ENCODE measurements at places on chromosomes 5 and 9.
A peak's percentile ranks its signal among the peaks of the same experiment; 100 is the strongest.

DNA sequence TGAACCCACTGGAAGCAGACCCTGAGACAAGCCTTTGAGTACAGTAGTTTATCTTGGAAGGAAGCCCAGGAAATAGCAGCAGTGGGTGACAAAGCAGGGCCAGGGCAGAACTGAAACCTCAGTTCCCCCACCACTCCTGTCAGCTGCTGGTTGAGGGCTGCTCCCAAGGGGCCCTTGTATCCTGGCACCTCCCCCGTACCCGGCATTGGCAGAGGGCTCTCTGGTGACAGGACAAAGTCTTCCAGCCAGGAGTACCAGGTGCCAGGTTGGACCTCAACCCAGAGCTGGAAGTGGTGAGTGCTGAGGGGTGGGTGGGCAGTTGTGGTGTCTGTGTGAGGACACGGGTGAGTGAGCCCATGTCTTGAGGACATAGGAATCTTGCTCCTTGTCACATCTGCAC is 123.3 kb downstream of the PHF2 start:
- peak; percentile 22 for DNase-seq

- no peak for DNase-seq
These were observed 29.1 kb upstream of the DUSP1 start for GRCh38 chr5:172800088-172800551.

DNA sequence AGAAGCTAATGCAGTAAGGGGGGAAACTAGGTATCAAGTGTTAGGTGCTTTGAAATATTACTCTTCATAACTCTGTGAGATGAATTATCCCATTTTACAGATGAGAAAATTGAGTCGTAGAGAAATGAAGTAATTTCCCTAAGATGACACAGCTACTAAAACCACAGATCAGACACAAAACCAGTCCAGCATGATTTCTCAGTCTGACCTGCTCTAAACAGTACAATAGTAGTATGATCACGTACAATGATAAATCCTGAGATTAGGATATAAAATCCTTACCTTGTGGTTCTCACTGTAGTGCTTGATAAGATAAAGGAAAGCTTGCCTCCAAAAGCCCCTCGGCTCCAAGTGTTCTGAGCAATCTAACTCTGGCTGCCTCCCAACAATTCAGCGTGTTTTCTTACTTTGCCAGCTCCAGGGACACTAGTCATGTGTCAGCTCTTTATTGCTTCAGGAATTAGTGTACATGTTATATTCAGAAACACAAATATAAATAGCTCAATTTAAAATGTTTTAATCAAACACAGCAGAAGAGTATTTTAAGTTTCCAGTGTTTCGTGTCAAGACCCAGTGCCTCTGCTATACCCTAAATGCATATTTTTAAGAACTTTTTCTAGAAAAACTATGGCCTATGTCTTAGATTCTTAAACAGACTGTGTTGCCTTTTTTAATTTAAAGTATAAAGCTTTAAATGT is 243.6 kb downstream of the DENND1A start:
- DNase-seq: no peak

GRCh38 chr5:31382051-31382878 is 149.6 kb downstream of the DROSHA start:
- DNase-seq: no peak

- no peak for DNase-seq
These were observed 344.8 kb downstream of the CSNK1G3 start for GRCh38 chr5:123856766-123857165.

- DNase-seq: no peak
These were observed 494.2 kb downstream of the ZNF608 start for GRCh38 chr5:124252191-124252638.

DNA sequence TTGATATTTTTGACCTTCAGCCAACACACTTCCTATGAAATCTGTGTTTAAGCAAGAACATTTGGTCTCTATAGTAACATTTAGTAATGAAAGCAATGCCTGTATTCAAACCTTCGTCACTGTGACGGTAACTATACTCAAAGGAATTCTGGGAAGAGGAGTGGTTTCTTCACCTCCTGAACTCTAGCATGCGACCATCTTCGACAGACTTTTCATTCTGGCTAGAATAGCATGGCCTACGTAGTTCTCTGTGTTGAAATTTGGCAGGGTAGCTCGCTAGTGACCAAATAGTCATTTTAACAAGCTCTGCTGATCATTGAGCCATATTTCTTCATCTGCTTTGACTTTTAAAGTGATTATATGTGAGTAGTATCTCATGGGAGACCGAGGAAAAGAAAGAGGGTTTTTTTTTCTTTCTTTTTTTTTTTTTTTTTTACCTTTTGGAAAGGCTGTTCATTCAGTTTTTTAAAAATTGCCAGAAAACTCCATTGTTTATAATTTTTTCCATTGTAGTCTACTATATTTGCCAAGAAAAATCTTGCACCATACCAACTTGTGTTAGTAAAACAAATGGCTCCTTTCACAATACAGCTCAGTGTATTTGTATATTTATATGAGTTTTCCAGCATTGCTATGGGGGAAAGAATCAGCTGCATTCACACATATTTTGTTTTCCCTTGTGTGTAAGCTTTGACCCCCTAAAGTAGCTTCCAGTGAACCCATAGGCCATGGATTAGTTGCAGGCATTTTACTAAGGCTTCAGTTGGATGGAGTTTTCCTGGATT is 166.8 kb downstream of the NNT start:
- no peak for DNase-seq

DNA sequence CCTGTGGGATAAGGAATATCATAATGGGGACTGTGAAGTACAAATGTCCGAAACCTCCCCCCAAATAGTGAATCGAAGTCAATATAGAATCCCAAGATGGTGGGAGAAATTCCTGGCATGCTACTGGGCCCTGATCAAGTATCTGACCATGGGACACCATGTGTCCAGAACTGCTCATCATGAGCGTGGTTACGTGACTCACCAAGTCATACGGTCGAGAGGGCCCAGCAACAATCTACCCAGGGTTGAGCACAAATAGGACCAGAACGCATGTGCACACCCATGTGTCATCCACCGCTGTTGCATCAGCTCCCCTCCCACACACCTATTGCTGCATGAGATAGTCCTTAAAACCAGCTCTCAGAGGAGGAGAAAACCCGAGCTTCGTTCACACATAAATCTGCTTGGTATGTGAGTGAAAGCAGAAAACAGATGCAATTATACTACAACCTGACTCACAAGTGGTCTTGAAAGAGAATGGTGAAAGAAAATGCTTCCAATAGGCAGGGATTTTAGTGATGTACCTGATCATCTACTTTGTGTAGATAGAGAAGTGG is 353.2 kb downstream of the CWC27 start:
- no peak for DNase-seq

- no peak for DNase-seq
These were observed 175.5 kb upstream of the TUT7 start for GRCh38 chr9:86529496-86530275.

- no peak for DNase-seq
These were observed 338.5 kb downstream of the PLK2 start for GRCh38 chr5:58121391-58121790.

GRCh38 chr9:104808035-104808614 is 44.2 kb downstream of the NIPSNAP3B start:
- DNase-seq: no peak

DNA sequence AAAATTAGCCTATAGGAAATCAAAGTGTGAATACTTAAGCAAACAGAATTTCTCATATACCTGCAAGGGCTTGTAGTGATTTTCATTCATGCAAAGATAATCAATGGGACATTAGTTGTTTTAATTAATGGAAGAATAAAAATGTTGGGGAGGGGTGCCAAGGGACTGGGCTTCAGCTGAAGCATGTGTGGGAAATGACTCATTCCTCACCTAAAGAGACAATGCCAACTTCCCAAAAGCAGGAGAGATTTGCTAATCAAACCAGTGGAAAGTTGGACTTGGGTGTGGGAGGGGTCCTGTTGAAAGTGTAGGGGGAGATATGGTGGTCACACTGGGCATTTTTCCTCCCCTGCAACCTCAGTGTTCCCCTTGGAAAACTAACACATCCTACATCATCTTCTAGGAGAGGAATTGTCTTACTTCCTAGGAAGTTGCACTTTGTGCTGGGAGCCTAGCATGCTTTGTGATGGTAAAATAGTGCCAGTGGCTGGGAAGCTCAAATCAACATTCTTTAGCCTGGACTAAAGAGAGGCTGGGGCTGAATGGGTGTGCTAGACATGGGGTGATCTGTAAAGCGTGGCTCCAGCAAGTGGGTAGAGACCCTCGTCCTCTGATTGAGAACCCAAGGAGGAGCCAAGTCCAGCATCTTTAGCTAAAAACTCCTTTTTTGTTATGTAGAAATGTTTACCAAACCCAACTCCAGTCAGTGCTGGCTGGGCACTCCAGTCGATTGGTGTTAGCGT is 6.4 kb upstream of the LHX2 start:
- DNase-seq: no peak

DNA sequence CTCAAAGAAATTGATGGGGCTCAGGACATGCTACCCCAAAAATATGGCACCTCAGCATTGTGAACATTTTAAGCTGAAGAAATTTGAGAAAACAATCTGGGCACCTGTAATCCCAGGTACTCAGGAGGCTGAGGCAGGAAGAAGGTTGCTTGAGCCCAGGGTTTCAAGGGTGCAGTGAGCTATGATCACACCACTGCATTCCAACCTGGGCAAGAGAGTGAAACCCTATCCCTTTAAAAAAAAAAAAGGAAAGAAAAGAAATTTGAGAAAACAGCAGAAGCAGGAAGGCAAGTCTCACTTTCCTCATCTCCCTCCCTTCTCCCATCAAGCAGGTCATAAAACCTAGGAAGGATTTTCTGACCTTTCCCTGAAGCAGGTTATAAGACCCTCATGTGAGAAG is 23.6 kb downstream of the TPD52L3 start:
- DNase-seq: no peak

DNA sequence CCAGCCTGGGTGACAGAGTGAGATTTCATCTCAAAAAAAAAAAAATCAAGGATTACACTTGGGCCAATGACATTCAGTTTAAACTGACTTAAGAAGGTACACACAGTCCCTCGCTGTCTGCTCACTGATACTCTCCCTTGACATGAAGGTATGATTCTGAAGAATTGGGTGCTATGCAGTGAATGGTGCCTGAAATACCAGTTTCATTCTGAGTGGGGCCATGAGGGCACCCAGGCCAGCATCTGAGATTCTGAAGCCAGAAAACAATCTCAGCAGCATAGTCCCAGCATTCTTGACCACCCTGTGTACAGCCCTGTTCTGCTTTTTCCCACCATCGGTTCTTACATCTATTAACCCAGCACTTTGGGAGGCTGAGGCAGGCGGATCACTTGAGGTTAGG is 7.8 kb upstream of the ZNF354B start:
- no peak for DNase-seq

GRCh38 chr9:124182741-124183140 is 75.0 kb upstream of the NEK6 start:
- no peak for DNase-seq

- DNase-seq: no peak
These were observed 894 bp downstream of the FST start for GRCh38 chr5:53481159-53481886.

DNA sequence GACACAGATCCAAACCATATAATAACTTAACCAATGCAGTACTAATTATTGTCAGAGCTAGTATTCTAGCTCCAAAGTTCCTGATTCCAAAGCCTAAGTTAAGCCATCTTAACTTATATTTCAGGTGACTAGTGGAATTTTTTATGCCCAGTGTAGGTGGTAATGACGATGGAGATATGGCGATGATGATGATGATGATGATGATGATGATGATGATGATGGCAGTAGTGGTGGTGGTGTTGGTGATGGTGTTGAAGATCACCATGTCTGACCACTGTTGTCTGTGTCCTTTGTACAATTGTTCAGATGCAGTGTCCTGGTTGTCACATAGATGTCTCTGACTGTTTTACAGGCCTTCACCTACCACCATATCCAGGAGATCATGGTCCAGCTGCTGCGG is 139.9 kb downstream of the INSYN2B start:
- DNase-seq: no peak

DNA sequence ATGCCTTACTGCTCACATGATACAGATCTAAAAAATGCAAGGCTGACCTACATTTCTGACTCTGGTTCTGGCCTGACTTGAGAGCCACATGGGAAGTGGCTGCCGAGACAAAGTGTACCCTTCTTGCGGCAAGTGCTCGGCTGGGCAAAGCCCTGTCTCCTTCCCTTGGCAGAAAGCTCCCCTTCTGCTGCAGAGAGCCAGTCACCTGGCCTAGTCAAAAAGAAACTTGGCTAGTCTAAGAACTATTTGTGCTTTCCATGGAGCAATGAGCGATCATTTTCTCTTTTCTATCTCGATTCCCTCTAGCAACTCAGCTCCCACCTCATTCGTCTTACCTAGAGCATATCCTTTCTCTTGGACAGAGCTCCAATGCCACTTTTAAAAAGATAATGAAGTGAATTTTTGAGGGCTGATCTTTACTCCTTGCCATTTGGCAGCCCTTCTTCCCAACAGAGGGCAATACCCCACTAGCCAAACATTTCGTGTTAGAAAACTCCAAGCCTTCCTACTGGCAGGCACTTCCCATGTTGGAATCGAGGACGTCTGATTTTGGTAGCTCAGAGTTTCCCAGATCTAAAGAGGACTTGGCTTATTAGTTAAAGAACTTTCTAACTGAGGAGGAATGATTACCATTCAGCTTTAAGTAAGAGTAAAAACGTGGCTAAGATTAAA is 108.1 kb upstream of the PRRC1 start:
- no peak for DNase-seq
